Stimulated activated CD8-positive, alpha-beta memory T cell treated with anti-CD3 and anti-CD28 coated beads, Interleukin-4, amount 100 ng/mL, for 24 hours (primary cell): ENCODE measurements at places on chromosomes 7 and 10.

DNA sequence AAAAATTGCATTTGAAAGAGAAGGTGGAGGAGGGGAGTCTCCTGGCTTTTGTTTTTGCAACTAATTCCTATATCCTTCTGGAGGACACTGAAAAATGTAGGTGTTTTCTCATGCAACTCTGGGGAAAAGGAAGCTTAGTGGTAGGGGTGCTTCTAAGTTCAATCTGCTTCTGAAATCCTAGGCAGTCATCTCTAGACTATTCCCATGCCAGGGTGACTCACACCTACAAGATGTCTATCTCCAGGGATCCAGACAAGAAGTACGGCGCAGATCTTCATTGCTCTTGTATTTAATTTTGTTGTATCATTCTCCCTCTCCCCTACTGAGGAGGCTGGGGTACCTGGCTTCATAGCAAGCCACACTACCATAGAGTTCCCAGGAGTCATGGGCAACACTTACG, 258.8 kb downstream of the PHF14 start:
- DNase-seq, result no peak

DNA sequence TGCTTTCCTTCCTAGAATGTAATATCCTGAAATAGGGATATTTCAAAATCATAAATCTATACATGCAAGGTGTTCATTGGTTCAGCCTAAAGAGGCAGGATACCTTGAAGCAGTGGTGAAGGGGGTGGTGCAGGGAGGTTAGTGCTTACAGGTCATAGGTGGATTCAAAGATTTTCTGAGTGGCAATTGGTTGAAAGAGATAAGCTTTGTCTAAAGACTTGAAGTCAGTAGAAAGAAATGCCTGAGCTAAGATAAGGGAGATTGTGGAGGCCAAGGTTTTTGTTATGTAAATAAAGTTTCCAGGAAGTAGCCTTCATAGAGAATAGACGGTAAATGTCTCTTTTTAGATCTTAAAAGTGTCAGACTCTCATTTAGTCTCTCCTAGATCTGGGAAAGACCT, 741.2 kb upstream of the ZWINT start:
- no peak for DNase-seq

GRCh38 chr10:90674461-90674860, 183.4 kb downstream of the HTR7 start:
- DNase-seq, result no peak

GRCh38 chr7:43700059-43700501, 29.2 kb downstream of the COA1 start:
- DNase-seq, result no peak

- no peak for DNase-seq
Observed at GRCh38 chr10:5540891-5541290, 16.1 kb downstream of the CALML3 start.

GRCh38 chr7:80618096-80618495, 20.3 kb upstream of the CD36 start:
- no peak for DNase-seq

GRCh38 chr10:104242545-104242944, 10.4 kb upstream of the CFAP43 start:
- no peak for DNase-seq

- no peak for DNase-seq
Observed at GRCh38 chr10:75681334-75681733, 249.9 kb downstream of the LRMDA start.

GRCh38 chr7:22248111-22248809, 108.7 kb downstream of the RAPGEF5 start:
- DNase-seq, result no peak

- no peak for DNase-seq
Observed at GRCh38 chr10:74766501-74766900, 59.9 kb upstream of the KAT6B start.

DNA sequence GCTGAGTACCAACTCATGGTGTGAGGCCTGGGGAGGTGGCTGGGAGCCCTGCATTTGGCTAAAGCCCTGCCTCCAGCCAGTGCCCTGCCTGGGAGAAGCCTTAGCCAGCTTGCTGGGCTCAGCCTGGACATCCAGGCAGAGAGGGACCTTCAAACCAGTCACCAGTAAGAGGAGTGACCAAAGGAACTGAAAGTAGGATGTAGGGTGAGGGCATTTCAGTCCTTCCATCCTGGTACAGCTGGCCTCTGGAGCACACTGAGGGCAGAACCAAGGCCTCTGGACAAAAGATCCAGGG, 124.8 kb downstream of the ADCY1 start:
- no peak for DNase-seq

DNA sequence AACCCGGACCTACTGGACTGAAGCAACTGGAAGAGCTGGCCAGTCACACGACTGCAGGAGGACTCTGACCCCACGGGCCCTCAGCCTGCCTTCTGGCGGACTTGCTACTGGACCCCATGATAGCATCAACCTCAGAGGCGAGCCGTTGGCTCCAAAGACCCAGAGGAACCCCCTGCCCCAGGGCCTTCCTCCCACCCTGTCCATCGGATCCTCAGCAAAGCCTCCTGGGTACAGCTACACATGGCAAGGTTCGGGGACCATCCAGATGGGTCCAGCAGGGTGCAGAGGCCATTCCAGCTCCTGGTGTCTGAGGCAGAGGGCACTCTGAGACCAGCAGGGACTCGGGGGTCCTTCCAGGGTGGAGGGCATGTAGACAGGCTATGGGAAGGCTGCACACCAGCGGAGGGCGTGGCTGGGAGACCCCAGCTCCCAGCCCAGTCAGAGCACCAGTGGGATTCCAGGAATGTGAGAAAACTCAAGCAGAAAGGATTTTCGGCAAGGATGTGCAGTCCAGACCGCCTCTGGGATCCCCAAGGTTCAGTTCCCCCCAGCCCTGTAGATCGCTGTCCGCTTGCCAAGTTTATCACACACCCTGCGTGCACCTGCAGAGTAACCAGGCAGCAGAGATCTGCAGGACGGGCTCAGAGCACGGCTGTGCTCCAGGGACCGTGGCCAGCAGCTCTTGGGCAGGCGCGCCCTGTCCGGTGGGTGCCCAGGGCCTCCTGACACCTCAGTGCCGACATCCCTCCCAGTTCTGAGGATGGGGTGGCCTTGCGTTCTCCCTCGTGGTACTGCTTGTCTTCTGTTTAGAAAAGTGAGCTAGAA, 89.8 kb upstream of the PPP2R2D start:
- DNase-seq, result no peak

GRCh38 chr7:1619152-1620079, 49.6 kb upstream of the PSMG3 start:
- DNase-seq, result no peak

- no peak for DNase-seq
Observed at GRCh38 chr10:5518143-5518542, 6.6 kb upstream of the CALML3 start.

- no peak for DNase-seq
Observed at GRCh38 chr7:55871932-55872485, 9.5 kb upstream of the SEPTIN14 start.

- no peak for DNase-seq
Observed at GRCh38 chr10:10787586-10787985, 230.1 kb upstream of the CELF2 start.

GRCh38 chr7:96728139-96728538, 18.5 kb upstream of the SEM1 start:
- no peak for DNase-seq

- no peak for DNase-seq
Observed at GRCh38 chr10:126931544-126931943, 26.3 kb downstream of the DOCK1 start.

GRCh38 chr10:103077491-103078308, 115.4 kb downstream of the NT5C2 start:
- no peak for DNase-seq

DNA sequence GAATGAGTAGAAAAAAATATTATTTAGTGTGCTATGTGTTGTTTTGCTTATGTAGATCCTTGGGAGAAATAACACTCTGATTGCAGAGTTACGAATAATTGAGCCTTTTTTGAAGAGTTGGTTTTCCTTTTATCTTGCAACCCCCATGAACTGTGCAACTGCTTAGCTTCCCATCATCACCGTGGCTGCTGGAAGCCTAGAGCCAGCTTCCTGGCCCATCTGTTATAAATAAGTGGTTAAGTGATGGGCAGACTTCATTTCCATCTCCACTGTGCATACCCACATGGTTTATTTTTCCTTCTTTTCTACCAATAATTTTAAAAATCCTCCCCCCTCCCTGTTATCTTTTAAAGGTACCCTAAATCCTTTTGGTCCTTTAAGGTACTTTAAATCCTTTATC, 554.9 kb upstream of the GALNT17 start:
- no peak for DNase-seq

DNA sequence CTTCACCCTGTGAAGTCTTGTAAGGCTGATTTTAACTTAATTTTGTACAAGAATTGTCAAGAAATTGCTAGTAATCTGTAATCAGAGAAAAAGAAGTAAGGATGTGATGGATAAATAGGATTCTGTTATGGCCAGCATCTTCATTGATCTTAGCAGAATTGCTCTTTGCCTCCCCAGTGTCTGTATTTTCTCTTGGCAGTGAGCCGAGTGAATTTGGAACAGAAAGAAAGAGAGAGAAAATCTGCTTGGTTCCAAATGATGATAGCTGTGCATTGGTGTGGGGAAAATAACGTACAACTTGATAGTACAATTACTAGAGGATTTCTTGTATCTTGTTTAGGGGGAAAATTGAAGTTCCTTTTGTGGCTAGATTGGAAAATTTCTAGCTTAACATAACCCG, 34.6 kb downstream of the VTI1A start:
- no peak for DNase-seq

GRCh38 chr7:91135703-91136430, 128.4 kb upstream of the FZD1 start:
- DNase-seq, result no peak

- no peak for DNase-seq
Observed at GRCh38 chr7:153382641-153383101, 623.1 kb downstream of the ACTR3B start.

GRCh38 chr7:46512891-46513413, 591.9 kb upstream of the IGFBP3 start:
- DNase-seq, result no peak

- no peak for DNase-seq
Observed at GRCh38 chr10:42975558-42976340, 101.1 kb upstream of the RET start.

DNA sequence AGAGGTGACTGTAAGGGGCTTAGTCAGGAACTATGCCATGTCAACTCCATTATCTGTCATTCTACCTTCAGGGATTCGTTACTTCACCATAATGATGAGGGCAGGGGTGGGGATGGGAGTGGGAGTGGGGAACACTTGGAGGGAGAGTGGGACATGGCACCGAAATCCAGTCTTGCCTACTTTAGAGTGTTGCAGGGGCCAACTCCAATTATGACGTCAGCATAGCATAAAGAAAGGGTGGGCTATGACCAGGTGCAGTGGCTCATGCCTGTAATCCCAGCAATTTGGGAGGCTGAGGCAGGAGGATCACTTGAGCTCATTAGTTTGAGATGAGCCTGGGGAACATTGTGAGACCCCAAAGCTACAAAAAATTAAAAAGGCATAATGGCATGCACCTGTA, 512.2 kb downstream of the GATA3 start:
- no peak for DNase-seq

DNA sequence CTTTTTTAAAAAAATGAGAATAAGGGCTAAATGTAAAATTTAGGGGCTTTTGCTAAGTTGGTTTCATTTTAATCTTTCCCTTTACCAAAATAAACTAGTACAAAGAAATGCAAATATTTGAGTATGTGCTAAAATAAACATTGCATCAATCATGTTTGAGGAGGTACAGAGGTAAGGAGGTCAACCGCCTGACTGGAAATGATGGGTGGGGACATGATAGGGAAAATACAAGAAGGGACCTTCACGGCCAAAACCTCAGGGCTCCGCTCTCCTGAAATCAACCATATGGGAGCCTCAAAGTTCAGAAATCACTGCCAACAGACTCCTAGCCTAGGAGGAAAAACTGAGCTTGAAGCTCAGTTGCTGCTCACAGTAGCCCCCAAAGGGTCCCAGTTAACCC, 207.6 kb downstream of the AHR start:
- DNase-seq, result no peak

GRCh38 chr7:27375958-27376357, 133.4 kb downstream of the EVX1 start:
- DNase-seq, result no peak

DNA sequence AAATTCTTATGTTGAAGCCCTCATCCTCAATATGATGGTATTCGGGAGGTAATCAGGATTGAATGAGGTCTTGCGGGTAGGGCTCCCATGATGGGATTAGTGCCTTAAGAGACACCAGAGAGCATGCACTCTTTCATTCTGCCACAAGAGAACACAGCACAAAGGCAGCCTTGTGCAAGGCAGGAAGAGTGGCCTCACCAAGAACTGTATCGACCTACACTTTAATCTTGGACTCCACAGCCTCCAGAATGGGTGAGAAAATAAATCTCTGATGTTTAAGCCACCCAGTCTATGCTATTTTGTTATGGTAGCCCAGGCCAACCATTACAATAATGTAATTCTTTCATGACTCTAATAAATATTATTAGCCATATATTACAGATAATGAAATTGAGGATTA, 8.4 kb downstream of the SEM1 start:
- no peak for DNase-seq

DNA sequence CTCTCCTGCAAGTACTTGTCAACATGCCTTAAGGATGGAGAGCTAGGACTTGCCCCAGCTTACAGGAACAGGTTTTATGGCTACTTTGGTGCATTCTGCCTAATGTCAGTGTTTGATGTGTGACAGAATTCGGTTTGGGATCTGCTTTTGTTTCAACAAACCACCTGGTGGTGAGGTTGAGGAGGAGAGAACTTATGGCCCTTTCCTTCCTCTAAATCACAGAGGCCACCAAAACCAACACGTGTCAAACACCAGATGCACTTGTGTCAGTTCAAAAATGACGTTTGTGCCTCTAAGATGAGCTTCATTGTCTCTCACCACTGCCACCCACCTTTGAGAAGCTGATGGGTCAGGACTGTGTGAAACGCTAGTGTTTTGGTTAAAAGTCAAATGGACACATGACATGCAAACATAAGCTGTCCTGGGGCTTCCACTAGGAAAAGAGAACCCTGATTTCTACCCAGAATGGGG, 83.9 kb downstream of the OSBPL3 start:
- DNase-seq, result no peak

DNA sequence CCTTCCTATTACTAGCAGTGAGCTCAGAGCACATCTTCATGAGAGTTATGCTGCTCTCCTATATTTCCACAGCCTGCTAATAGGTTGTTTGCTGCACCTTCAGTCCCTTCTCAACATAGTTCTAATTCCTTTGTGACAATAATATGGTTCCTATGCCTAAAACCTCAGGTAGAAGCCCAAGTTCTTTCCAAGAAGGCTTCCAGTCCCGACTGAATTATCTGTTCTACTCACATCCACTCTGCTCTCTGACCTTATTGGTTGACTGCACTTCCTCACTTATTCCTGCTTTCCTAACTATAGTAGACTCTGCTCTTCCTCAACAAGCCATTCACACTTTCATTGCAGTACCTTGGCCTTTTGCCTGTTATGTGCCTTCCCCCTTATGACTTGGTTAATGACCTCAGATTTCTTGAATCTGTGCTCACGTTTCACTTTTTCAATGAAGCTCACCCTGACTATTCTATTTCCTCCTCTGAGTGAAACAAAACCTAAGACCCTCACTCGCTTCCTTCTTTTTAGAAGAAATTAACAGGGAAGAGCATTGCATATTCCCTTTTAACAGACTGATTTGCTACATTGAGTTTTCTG, 132.7 kb downstream of the MDFIC start:
- no peak for DNase-seq
